Thoracic aorta (tissue), 2 donors: ENCODE measurements at places on chromosomes 7 and 10.

- no peak for DNase-seq
Observed at GRCh38 chr10:69647126-69647525, 17.1 kb downstream of the FAM241B start.

DNA sequence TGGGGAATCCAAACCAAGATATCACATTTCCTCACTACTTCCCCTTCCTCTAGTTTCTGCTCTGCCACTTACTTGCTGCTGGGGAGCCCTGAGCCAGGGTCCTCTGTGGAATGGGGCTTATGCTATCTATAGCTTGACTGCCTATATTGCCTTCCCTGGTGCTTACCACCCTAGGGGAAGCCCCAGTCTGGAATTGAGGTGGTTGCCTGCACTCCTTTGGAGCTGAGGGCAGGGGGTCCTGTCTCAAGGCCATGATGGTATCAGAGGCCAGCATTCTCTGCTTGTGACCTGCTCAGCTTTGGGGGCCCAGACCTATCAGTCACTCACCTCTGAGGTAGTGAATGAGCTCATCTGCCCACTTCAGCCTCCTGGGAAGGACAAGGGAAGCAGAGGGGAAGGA, 29.3 kb upstream of the INMT start:
- no peak for DNase-seq

- DNase-seq: no peak
Observed at GRCh38 chr10:5978230-5978489, 817 bp upstream of the IL15RA start.

GRCh38 chr7:133294234-133294633, 41.4 kb downstream of the EXOC4 start:
- DNase-seq: no peak

- no peak for DNase-seq
Observed at GRCh38 chr10:113386005-113386404, 166.8 kb upstream of the HABP2 start.

DNA sequence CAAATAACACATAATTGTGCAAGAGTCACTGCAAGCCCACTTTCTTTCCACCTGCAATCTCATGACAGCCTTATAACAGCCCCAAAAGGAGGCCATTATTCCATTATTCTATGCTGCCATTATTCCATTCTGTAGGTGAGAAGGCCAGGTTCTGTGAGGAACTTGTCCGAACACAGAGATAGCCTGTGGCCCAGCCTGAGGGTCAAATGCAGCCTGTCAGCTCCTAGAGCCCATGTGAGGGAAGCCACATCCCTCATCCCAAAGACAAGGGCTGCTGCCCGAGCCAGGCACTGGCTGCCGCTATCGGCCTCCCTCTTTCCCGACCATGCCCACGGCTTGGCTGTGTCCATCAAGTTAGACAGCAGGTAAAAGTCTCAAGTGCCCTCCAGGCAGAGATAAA, 24.1 kb upstream of the C10orf71 start:
- no peak for DNase-seq

- DNase-seq: no peak
Observed at GRCh38 chr7:29370531-29371314, 176.1 kb downstream of the CHN2 start.
